ENCODE measurements at places on chromosomes 4 and X. TPM values are rescaled to one million over a fixed set of nuclear protein-coding genes. Genes with fewer than 3 reads are reported as not detected.

TCEAL6 gene
- total RNA-seq, result not detected

LPAR4 gene
- not detected for total RNA-seq

POU3F4 gene
- not detected for total RNA-seq

DNA sequence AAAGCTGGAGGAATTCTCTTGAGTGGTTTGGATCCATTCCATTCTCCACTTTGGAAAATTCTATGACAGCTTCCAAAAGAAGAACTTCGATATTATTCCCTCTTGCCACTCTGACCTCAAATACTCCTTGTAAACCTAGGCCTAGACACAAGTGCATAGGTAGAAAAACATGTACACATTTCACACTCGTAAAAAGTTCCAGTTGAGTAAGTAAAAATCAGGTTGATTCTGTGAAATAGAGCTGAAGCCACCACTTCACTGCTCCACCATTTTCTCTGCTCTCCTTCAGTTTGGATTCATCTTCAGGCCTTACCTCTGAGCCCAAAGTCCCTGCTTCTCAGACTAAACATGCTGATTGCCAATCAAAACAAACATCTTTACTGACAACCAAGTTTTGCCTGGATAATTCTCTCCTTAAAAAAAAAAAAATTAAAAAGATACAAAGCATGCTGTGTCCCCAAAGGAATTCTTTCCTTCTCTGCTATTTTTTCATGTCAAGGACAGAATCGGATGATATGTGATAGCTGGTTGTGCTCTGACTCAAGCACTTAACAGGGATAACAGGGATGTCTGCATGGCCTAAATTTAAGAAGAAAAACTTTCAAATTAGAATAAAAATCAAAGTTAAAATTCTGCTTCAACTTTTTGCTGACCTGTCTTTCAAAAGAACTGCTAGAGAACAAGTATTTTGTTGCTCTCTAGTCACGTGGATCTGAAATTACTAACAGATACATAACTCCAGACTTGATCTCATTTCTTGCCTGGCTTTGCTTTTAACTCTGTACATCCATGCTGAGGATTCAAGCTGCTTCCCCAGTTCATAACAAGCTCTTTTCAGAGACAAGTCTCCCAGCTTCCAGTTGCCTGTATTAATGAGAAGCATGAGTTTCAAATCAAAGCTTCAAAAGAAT, 420.9 kb upstream of the INTU start:
- H3K27me3 ChIP-seq, result no peaks in the 10 kb centered on the region
- H3K36me3 ChIP-seq, result no peaks in the 10 kb centered on the region
- H3K27ac ChIP-seq, result no peak overlapping the region
- no peak overlapping the region for H3K4me3 ChIP-seq
- no peak for DNase-seq

DNA sequence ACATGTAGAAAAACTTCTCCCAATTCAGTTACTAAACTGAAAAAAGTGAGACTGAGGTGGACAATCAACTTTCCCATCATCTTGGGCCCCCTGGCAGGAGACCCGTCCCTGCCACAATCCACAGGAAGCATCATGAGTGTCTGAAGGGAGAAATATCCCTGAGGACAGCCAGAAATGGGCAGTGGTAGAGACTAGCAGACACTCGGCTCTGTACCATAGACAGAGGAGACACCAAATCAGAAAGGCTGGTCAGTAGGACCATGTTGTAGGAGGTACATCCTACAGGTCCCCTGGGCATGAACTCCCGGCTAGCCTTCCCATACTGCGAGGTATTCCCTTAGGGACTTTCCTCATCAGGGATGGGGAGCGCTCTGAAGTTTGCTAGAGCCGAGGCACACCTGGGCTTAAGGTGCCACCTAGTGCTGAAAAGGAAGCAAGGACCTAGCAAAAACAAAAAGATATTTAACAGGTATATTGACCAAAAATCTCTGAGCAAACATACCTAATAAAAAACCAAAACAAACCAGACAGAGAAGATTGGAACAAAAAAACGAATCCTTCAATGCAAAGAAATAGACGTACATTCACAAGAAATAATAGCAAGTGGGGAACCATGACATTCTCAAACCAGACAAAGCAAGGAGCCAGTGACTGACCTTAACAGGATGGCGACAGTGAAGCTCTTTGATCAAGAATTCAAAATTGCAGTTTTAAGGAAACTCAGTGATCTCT, 55.6 kb downstream of the HAUS3 start:
- no peak for DNase-seq
- peaks cover 2% of the 10 kb centered on the region for H3K4me1 ChIP-seq
- peaks cover 13% of the 10 kb centered on the region for H3K36me3 ChIP-seq
- no peak overlapping the region for H3K4me3 ChIP-seq
- H3K27me3 ChIP-seq, result peaks cover 3% of the 10 kb centered on the region

- H3K27me3 ChIP-seq, result no peaks in the 10 kb centered on the region
- H3K4me3 ChIP-seq, result no peak overlapping the region
- H3K4me1 ChIP-seq, result no peaks in the 10 kb centered on the region
- no peak overlapping the region for H3K27ac ChIP-seq
Measured at GRCh38 chrX:21479695-21480270, 105.6 kb downstream of the CNKSR2 start.

DNA sequence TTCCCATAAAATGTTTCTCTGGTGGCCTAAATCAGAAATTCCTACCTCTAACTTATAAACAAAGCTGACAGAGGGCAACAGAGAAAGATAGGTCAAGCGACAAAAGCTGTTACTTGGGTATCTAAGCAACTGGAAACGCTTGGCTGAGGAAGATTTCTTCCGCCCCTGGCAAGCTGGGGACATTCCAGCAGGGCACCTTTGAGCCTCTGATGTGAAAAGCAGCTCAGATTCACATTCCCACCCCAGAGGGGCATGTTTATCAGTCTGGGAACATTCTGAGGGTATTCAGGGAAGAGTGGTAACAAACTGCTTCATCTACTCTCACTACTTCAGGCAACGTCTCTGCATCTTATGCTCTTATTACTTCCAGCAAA, 3.5 kb upstream of the CDS1 start:
- peaks cover 9% of the 10 kb centered on the region for H3K4me1 ChIP-seq
- no peak overlapping the region for H3K4me3 ChIP-seq
- DNase-seq, result no peak

DNA sequence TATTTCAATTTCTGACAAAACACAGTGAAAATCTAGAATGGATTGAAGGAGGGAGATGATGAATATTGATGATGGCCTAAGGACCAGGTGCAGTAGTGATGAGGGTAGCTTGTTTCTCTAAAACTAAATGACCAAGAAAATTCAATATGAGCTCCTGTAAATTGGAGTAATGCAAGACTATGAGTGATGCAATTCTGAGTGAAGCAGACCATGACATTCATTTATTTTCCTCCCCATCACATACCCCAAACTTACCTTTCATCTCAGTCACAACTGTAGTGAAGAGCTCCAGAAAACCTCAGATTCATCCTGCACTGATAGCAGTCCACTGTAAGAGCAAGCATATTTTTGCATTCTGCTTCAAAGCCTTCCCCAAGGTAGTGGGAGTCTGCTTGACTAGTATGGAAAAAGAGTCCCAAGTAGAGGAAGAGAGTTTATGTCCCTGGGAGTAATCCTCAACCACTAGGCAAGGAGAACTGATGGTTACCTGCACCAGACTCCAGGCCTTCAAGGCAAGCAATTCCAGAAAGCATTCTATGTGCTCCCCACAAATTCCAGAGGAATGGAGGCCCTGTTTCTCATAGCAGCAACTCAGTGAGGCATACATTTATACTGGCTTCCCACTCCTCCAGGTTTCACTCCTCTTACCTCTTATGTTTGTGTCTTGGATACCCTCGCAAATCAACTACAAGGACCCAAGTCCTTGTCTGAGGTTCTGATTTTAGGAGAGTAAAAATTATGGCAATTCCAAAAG, 47.2 kb downstream of the CXCL1 start:
- DNase-seq, result no peak
- no peaks in the 10 kb centered on the region for H3K36me3 ChIP-seq
- no peak overlapping the region for H3K4me3 ChIP-seq
- no peaks in the 10 kb centered on the region for H3K4me1 ChIP-seq
- H3K27ac ChIP-seq, result no peak overlapping the region

DNA sequence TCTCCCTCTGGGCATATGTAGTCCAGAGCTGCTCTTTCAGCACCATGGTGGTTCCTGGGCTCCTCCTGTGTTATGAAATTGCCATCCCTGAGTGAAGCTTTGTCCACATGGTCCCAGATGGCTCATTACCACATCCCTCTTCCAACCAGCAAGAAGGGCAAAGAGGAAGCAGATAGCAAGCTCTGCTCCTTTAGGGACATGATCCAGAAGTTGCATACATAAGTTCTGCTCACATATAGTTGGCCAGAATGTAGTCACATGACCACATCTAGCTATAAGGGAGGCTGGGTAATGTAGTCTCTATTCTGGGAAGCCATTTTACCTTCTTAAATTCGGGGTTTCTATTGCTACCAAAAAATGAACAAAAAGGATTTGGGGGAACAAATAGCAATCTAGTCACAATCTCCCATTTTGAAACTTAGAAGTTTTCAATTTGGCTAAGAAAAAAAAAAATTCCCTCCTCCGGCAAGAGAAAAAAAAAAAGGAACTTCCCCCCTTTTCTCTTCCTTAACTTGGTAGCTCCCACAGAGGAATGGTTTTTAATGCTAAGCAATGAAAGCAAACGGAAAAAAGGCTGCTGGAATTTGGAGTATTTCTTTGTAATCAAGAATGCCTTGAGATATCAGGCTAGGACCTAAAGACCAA, 88.2 kb upstream of the USP9X start:
- no peak for DNase-seq
- H3K27ac ChIP-seq, result no peak overlapping the region
- H3K27me3 ChIP-seq, result no peaks in the 10 kb centered on the region
- no peak overlapping the region for H3K4me3 ChIP-seq

GRCh38 chr4:48798117-48798516, 18.0 kb upstream of the FRYL start:
- H3K4me3 ChIP-seq, result no peak overlapping the region
- H3K27ac ChIP-seq, result no peak overlapping the region
- H3K4me1 ChIP-seq, result no peaks in the 10 kb centered on the region
- DNase-seq, result no peak
- peaks cover 2% of the 10 kb centered on the region for H3K36me3 ChIP-seq

- no peaks in the 10 kb centered on the region for H3K27me3 ChIP-seq
- H3K4me3 ChIP-seq, result peak overlapping the region; percentile 94
- H3K27ac ChIP-seq, result peak overlapping the region; percentile 93
- H3K36me3 ChIP-seq, result peaks cover 32% of the 10 kb centered on the region
Measured at GRCh38 chrX:65668377-65669310, 1.2 kb downstream of the MSN start.

- DNase-seq, result no peak
- peaks cover 3% of the 10 kb centered on the region for H3K27me3 ChIP-seq
- H3K27ac ChIP-seq, result no peak overlapping the region
Measured at GRCh38 chr4:74653331-74654229, 140.7 kb downstream of the BTC start.
